ENCODE measurements at places on chromosomes 16 and 17. TPM values are rescaled to one million over a fixed set of nuclear protein-coding genes. Genes with fewer than 3 reads are reported as not detected.

DNA sequence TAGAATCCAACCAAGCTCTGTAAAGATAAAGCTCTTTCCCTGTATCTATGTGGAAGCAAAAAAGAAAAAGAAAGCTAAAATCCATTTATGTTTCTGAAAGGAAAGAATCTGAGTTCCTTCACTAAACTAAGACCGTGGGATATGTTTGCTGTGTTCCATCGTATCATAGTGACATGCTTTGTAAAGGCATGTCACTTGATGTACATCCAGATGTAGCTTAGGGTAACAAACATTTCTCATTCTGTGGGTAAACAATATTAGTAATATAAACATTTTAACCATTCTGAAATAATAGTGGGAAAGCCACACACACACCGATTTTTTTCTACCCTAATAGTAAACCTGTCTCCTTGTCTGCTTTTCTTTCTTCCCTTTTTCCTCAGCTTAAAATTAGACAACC lies 78.1 kb downstream of the TUBD1 start:
- DNase-seq = no peak

Gene MEOX1
- 6.7 TPM for polyA plus RNA-seq

DNA sequence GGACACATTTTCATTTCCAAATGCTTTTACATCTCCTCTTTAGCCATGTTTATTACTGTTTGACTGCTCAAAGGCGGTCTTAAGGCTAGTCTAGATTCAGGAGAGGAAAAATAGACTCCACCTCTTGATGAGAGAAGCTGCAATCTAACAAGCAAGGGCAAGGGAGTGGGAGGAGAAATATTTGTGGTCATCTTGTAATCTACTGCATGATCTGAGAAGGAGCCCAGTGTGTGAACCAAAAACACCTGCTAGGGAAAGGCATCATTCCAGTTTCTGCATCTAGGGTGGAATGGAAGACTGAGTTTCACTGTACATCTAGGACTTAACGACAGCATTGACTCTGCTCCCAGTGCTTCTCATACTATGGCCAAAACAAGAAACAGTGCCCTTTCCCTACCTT lies 232.2 kb upstream of the HS3ST3A1 start:
- no peak for DNase-seq

DNA sequence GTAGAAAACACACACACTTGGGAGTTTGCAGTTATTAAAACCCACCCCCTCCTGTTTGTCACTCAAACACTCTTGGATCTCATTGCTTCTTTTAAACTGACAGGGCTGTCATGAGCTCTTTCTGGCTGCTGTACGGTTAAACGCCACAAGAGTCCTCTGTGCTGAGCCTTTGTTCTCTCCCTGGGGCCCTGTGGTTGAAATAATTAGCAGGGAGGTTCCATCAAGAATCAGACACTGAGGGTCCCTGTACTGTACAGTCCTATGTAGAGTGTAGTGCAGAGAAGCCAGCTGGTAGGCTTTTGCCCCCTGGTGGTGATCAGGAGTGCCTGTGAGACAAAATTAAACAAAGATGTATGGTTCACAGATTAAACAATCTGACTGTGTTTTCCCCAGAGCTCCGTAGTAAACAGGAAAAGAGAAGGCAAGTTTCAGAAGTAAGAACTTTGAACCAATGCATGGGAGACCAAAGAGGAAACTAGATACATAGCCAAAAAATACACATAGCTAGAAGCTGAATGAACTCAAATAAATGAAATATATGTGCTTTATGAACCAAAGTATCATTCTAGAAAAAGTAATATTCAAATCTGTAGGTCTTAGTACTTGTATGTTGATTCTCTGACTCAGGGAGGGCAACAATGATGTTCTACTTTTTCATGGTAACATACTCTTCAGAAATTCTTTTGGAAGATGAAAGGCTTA lies 1.4 kb upstream of the SSH2 start:
- peak; percentile 32 for DNase-seq

GRCh38 chr17:12979246-12979645 lies 38.6 kb downstream of the ELAC2 start:
- DNase-seq = no peak

Gene C17orf107
- 0.03 TPM for polyA plus RNA-seq

Gene TEX14
- 0.09 TPM for polyA plus RNA-seq

Gene TNFRSF17
- polyA plus RNA-seq = not detected

- peak; percentile 78 for DNase-seq
Observed at GRCh38 chr17:385178-385835, 32.7 kb upstream of the RPH3AL start.

Gene GFAP
- 0.52 TPM for polyA plus RNA-seq

GRCh38 chr16:58843675-58844074 lies 109.6 kb upstream of the GOT2 start:
- no peak for DNase-seq

- DNase-seq = no peak
Observed at GRCh38 chr17:13363771-13364170, 238.0 kb downstream of the HS3ST3A1 start.

DNA sequence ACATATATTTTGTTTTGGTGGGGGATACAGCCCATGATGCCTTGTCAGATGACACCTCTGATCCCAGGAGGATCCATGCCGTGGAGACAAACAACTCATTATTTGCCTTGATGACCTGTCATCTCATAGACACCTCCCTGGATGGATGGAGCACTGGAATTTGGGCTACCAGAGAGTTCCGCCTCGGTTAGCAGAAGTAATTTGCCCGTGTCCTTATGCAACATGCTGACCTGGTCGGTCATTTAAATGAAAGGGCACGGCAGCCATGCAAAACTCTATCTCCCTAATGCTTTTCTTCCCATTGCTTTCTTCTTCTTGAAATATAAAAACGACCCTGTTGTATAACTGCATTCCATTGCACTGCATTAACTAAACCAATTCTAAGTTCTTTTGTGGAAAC lies 145.3 kb downstream of the GRIN2A start:
- no peak for DNase-seq

Gene SAMD14
- 1.3 TPM for polyA plus RNA-seq

Gene MYH11
- polyA plus RNA-seq = 6.1 TPM

DNA sequence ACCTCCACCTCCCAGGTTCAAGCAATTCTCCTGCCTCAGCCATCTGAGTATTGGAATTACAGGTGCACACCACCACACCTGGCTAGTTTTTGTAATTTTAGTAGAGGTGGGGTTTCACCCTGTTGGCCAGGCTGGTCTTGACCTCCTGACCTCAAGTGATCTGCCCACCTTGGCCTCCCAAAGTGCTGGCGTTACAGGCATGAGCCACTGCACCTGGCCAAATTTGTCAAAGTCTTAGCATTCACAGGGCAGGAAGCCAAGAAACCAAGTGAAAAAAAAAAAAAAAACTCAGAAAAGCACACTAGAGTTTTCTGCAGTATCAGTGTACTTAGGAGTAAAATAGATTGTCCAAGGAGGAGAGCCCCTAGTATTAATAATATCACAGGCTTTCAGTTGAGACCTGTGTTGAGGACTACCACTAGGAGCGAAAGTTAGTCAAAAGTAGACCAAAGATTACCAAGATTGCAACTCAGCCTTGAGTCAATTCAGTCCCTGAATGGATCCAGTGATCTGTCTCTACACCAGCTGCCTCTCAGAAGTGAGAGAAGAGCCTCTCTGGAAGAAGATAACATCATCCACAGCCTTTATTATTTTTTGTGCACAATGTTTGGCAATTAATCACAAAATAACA lies 159.7 kb downstream of the CEP112 start:
- DNase-seq = no peak

- DNase-seq = no peak
Observed at GRCh38 chr16:64704386-64704785, 417.5 kb downstream of the CDH11 start.

DNA sequence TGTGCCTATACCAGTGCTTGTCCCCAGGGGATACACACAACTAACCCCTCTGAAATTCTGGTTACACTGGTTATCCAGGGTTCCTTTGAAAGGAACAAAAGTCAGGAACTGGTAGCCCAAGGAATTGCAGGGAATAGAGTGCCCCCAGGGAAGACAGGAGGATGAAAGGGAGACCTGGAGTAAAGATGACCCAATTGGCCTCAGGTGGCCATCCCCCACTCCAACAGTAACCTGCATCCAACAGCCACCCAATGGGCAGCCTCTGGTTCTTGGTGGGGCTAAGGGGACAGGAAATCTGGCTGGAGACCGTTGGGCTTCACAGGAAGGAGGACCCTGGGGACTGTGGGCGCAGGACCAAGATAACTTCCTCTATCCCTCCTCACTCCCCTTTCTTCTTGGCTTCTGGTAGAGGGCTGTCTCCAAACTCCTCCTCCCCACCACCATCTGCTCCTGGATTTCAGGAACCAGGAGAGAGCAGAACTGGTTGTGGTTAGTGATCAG lies 826 bp upstream of the MPO start:
- no peak for DNase-seq

DNA sequence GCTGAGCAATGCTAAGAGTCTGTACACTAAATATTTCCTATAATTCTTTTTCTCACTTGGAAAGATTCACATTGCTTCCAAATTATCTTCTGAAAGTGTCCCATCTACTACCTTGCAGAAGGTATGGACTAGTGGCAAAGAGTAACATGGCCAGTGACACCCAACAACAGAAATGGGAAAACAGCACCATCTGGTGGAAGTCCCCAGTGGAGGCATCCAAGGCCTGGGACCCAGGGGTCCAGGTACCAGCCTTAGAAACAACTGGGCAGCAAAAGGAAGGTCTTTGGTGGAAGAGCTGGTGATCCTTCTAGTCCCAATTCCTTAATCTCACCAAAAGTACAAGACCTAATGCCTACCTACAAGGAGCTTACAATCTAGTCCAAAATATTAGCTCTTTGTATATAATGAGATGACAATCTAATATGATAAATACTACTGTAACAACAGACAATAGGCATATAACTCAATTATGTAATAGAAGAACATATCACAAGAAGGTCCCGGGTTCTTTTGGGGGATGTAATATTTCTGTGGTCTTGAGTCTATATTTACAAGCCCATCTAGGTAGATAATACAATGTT lies 55.3 kb downstream of the SKAP1 start:
- no peak for DNase-seq

Gene TBC1D3B
- 1.5 TPM for polyA plus RNA-seq

Gene PRPSAP1
- 9.5 TPM for polyA plus RNA-seq

GRCh38 chr17:56845934-56846333 lies 12.0 kb downstream of the DGKE start:
- DNase-seq = no peak

Gene PLK1
- 0.87 TPM for polyA plus RNA-seq

DNA sequence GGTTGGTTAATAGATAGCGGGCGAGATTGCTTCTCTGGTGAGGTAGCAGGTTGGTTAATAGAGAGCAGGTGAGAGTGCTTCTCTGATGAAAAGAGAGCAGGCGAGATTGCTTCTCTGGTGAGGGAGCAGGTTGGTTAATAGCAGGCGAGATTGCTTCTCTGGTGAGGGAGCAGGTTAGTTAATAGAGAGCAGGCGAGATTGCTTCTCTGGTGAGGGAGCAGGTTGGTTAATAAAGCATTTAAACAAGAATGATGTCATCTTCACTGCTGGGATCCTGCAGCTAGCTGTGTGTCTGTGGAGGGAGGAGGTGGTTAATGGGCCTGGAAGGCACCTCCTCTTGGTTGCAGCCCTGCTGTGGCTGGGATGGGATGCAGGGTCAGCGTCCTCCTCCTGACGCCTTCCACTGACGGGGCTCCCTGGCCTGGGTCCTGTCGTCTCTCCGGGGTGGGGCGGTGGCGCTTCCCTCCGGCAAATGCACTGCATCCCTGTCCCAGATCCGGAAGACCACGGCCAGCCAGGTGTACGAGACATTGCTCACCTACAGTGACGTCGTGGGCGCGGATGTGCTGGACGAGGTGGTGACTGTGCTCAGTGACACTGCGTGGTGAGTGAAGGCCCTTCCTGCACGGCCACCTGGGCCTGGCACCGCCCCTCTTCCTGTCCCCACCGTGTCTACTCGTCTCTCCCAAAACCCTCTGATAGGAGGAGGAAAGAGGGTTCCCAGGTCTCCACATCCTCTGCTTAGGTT lies 99.2 kb upstream of the ZNF750 start:
- peak; percentile 3 for DNase-seq
